ENCODE measurements at places on chromosomes 12 and 14.
A peak's percentile ranks its signal among the peaks of the same experiment; 100 is the strongest.

GRCh38 chr12:99722690-99723486 is 75.3 kb downstream of the GARIN6 start:
- DNase-seq, result no peak

DNA sequence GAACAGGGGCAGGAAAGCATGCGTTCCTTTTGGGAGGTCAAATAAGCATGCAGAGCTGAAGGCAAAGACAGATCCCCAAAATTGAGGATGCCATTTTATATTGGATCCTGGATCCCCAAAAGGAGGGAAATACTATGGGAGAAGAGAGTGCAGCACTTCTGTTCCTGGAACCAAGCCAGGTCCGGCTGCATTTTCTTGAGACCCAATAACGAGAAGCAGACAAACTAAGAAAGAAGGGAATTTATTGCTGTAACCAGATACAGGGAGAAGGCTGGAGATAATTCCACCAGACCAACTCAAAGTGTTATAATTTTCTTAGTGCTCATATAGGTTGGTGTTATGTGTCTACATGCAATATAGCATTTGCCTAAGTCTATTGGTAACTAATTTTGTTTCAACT is 60.8 kb downstream of the PDE6H start:
- DNase-seq, result no peak

GRCh38 chr12:46373301-46374296 is 1.0 kb upstream of the SLC38A2 start:
- peak; percentile 56 for DNase-seq

GRCh38 chr14:78227248-78228077 is 57.3 kb downstream of the NRXN3 start:
- no peak for DNase-seq

- no peak for DNase-seq
Measured at GRCh38 chr14:70008284-70009262, 129.4 kb downstream of the SMOC1 start.

- no peak for DNase-seq
Measured at GRCh38 chr14:32039401-32040030, 37.6 kb upstream of the ARHGAP5 start.

DNA sequence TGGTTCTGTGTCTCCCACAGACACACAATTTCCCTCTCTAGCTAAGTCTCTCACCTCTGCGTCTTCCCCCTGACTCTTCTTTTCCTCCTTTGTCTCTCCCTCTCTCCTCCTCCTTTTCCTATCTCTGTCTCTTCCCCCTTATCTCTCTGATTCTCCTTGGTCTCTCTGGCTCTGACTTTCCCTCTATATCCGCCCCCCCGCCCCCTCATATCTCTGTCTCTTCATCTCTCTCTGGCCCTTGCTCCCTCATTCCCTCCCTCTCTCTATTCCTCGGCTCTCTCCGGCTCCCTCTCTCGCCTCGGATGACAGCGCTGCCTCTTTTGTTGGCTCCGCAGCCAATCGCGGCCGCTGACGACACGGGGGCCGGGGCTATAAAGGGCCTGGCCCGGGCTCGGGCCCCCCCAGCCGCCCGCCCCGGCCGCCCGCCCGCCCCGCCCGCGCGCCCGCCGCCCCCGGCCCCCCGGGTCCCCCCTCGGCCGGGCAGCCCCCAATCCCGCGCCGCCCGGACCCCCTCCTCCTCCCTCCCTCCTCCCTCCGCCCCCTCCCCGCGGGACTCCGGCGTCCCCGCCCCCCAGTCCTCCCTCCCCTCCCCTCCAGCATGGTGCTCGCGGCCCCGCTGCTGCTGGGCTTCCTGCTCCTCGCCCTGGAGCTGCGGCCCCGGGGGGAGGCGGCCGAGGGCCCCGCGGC is at the start of gene GDF11:
GDF11 (plus strand) TSS at position 404 of the 687 bp plus-strand sequence; CDS start at position 599, 195 bp downstream.
- peak; percentile 71 for DNase-seq

- no peak for DNase-seq
Measured at GRCh38 chr12:80271780-80272179, 172.3 kb upstream of the PTPRQ start.

- DNase-seq, result no peak
Measured at GRCh38 chr14:61203081-61203753, 77.9 kb downstream of the TMEM30B start.

GRCh38 chr14:89628521-89628920 is 211.5 kb upstream of the FOXN3 start:
- no peak for DNase-seq

- DNase-seq, result peak; percentile 84
Measured at GRCh38 chr14:29584992-29585391, 342.7 kb downstream of the PRKD1 start.

GRCh38 chr14:60114881-60115280 is 23.2 kb downstream of the PCNX4 start:
- DNase-seq, result no peak

DNA sequence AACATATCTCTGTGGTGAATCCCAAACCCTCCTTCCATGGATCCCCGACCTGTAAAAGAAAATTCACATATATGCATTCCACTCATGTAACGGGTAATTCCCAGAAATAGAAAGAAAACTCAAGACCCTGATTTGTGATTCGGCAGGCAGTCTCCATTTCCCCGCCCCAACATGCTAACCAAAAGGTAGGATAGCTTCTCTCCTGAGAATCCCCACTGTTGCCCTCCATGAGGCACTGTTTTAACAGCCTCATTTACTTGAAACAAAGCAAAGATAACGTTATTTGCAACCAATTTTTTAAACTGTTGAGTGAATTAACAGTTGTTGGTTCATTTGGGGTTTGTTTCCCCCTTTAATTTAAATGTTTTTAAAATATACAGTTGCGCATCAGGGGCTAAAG is 774 bp upstream of the SLC2A13 start:
- DNase-seq, result no peak
